GM04504 (cell line): ENCODE measurements at places on chromosomes 16 and 17.

DNA sequence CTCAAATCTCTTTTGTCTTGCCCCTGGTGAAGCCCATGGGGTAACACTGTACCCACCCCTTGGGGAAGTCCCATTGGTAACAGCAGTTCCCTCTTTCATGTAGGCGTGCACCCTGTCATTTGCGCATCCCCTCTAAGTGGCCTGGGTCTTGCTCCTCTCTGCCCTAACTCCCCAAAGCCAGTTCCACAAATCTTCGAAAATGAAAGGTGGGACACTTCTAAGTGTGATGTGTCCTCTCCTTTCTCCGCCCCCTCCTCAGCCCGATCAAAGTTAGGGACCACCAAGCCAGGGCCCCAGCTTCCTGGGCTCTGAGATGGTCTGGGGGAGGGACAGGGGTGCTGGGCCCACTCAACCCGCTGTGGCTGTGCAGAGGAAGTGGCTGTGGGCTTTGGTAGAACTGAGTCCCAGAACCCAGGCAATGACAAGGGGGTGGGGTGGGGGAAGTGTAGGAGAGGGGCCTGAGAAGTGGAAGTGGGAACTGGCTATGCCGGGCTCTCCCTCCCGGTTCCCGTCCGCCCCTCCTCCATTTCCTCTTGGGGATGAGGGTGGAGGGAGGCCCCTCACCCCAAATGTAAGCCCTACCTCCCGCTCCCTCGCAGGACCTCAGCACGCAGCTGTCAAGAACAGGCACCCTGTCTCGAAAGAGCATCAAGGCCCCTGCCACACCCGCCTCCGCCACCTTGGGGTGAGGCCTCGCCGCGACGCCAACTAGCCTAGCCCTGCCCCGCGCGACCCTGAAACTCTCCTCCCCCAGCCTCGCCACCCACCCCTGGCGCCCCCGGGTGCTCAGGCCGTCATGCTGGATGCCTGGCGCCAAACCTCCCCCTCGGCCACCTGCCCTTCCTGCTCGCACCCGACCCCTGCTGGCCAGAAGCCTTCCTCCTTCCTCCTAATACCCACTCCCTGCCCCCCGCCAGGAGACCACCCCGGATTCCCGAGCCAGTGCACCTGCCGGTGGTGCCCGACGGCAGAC is 8.7 kb downstream of the ABI3 start:
- no peak for DNase-seq

DNA sequence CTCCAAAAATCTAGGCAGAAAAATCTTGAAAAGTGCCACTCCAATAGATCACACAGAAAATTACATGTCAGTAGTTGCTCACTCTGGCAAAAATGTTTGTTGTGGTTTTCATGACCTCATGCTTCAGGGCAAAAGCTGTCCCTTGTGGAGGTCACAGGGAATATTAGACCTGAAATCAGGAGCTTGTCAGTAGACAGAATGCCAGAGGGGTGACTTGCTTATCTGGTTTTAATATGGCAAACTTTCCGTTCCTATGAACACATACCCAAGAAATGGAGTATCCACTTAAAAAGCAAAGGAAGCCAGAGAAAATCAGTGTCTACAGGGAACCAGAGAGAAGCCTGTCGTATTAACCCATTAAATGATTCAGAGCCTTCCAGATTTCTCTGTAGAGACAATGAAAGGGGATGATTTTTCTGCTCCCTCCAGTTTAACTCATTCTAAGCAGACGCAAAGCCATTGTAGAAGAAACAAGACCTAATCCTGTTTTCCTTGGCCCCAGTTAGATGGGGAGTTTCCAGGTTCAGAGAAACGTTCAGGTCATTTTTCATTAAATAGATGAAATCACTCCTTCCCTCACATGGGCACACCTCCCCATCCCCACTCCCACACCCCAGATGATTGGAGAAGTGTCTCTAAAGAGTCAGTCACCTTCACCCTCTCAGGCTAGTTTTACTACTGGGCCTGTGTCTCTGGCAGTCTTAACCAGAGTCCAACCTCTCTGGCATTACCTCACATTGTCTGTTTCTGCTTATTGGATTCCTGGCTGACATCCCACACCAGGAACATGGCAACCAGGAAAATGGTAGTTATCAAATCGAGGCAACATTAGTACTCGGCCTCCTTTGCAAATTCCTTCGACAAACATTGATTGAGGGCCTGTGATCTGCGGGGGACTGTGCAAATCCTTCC is 6.0 kb downstream of the SOX9 start:
- DNase-seq: no peak

DNA sequence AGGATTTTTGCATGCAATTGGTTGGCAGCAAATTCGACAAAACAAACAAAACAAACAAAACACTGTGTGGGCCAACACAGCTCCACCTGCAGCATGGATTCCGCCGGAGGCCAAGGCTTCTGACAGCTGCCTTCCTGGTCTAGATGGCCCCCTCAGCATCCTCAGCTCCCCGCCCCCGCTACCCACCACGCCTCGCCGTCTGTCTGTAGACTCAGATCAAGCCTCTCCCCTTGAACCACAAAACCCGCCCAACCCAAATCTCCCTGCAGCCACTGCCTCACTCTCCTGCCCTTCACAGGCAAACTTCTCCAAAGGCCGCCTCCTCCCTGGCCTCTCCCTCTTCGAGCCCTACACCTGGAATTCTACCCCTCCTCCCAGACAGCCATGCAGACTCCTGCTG is 57.9 kb downstream of the RTN4RL1 start:
- no peak for DNase-seq

DNA sequence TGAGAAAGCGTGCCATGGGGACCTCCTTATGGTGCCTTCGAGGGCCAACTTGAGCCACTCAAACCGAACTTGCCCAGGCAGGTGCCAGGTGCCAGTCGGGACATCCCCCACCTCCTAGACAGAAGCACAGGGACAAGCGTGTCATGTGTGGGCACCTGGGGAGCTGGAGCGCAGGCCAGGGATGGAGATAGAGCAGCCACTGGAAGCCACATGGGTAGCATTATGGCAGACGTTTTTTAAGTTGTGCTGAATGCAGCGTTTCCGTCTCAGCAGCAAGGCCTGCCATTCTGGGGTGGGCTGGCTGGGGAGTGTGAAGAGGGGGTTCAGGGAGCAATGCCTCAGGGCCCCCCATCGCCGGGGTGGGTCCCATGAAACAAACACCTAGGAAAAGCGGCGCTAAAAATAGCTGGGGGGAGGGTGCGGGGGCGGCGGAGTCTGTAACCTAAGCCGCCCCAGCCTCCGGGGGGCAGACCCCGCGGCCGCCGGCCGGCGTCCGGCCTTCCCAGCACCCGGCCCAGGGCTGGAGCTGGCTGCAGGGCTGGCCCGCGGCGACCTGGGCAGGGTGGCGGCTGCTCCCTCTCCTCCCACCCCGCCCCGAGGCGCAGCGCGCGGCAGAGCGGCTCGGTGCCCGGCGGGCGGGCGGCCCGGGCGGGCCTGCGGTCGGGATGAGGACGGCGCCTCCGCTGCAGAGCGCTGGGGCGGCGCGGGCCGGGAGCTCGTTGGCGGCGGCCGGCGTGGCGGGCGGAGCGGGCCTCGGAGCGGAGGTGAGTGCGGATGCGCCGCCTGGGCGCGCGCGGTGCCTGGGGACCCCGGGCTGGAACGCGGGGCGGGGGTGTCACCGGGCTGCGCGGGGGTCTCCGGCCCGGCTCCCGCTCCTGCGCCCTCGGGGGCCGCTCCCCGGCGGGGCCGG is at the start of gene ZNF469:
Gene ZNF469 (plus strand): TSS at position 469 of the 910 bp plus-strand sequence. CDS start 44,512 bp downstream, outside the sequence.
- no peak for DNase-seq

- DNase-seq: no peak
These were observed 13.7 kb upstream of the KRT23 start for GRCh38 chr17:40951011-40951622.

DNA sequence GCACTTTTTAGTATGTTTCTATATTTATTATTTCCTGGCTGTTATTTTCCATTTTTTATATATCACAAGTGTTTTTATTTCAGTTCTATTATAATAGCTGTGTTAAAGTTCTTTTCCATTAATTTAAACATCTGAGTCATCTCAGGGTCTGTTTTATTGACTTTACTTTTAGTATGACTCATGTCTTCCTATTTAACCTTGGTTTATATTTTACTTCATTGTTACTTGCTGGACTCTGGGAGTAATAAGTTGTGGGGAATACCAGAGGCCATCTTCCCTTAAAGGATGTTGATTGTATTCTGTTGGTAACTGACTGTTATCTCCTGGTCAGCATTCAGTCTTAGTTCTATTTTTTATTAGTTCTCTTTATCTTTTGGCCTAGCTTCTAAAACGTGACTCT is 1508.2 kb downstream of the CDH11 start:
- DNase-seq: no peak

- DNase-seq: peak; percentile 76
These were observed 27.1 kb upstream of the CRYBA1 start for GRCh38 chr17:29219378-29220047.
